ENCODE measurements at places on chromosomes 2 and 18.

DNA sequence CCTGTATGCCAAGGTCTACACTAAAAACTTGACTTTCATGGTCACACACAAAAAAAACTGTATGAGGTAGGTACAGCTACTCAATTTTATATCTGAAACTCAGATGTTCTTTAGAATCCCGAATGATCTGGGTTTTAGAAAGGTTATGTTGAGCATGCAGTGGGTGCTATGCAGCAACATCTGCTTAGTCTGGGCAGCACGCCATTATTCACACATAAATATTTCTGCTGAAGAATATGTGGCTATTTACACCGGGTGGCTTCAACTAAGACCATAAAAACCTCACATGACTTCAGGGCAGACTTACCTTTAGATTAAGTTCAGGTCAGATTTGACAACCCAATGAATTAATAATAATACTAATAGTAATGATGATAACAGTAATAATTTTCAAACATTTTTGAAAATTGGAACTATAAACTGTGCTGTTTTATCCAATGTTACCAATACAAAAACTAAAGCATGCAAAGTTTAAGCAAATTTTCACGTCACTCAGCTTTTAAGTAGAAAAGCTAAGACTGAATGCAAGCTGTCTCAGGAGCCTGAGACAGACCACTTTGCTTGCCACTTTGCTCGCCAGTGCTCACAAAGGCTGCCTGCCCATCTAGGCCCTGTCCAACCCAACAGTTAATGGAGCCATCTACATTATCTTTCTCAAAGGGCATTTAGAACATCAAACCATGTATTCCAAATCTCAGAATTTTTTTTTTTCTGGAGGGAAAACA lies 292.0 kb downstream of the CNTNAP5 start:
- DNase-seq, result no peak

DNA sequence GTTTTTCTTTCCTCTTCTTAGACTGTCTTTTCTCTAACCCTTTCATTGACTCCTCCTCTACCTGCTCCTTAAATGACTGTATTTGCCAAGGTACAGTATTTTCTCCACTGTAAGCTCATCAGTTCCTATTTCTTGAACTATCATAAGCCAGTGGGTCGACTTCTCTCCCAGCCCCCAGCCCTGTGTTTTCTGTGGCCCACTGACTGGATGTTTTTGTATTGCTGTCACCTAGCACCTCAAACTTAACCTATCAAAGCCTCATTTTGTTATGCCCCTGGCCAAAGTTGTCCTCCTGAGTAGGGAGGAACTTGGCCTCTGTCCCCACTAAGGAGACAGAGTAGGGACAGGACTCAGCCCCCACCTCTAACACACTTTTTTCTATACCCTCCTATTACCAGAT lies 65.4 kb upstream of the CABLES1 start:
- no peak for DNase-seq

DNA sequence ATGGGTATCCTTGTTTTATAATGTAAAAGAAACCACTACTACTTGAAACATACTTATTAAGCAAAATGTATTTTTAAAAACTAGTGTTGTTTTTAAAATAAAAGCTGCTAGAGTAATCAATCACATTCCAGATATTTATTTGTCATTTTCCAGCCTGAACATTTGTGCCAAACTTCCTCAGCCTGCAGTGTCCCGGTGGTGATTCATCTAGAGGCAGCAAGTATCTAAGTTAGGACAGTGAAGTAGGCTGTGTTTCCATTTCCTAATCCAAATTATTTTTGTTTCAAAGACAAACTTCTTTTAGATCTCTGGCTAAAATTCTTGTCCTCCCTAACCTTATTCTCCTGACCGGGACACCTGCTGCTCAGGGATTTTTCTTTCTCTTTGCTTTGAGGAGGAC lies 12.8 kb upstream of the GCG start:
- no peak for DNase-seq

GRCh38 chr2:73983322-73984202 lies 1.1 kb upstream of the TET3 start:
- peak; percentile 97 for DNase-seq

GRCh38 chr18:45860971-45861370 lies 35.5 kb downstream of the SIGLEC15 start:
- no peak for DNase-seq

DNA sequence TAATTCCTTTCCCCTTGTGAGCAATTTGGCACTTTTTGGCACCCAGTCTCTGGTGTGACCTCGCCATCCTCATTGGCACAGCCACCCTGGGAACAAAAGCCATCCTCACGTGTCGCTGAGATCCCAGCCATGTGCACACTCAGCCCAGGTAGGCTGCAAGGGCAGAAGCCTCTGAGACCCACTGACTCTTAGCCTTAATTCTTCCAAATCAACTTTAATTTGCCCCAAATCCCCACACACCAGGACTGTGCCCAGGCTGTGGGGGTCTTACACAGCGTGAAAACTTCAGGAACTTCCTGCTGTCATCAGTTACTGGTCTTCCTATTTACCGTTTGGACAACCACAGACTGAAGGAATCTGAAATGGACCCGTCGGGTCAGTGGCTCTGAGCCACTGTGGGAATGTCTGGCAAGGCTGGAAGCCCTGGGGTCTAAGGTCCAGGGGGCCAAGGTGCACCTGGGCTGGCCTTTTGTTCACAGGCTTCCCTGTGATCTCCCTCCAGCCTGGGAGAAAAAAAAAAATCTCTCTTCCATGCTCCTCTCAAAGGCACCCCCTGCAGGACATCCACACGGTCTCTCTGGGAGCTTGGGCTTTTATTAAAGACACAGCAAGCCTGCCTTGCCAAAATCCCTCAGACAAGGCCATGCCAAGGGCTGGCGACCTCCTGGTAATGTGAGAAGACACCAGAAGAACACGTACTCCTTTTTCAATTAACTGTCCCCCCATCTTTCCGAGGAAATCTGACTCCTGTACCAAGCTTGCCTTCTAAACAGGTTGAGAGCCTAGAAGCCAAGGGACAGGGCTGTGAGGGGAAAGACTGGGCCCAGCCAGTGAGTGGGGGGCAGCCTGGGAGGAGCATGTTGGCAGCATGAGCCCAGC lies 42.1 kb upstream of the LAPTM4A start:
- DNase-seq, result no peak

DNA sequence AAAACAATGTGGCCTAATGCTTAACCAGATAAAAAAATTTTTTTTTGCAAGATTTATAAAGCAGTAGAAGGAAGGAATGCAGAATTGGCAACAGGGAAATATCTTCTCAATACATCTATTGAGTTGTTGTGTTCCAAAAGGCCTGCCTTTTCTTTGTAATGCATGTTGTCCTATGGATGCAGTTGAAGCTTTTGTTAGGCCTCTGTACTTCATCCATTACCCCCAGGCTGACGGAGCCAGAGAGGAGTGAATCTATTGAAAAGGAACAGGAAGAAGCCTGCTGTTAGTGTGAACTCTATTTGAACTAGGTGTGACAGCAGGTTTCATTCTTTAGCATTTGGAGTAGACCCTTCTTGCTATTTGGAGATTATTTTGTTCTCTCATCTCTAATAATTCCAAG lies 56.5 kb downstream of the MTX2 start:
- DNase-seq, result no peak

GRCh38 chr2:59288771-59289170 lies 1047.6 kb upstream of the FANCL start:
- DNase-seq, result no peak

GRCh38 chr2:25483607-25484266 lies 142.0 kb upstream of the DNMT3A start:
- DNase-seq, result no peak

GRCh38 chr2:128414351-128414750 lies 95.7 kb upstream of the HS6ST1 start:
- DNase-seq, result no peak

- DNase-seq, result no peak
Measured at GRCh38 chr2:101733257-101733993, 35.9 kb downstream of the MAP4K4 start.

- no peak for DNase-seq
Measured at GRCh38 chr18:59150236-59150635, 10.6 kb downstream of the SEC11C start.

Data from pancreas (tissue), 10 donors.